Cerebellar nuclear complex (tissue), 1 donor: ENCODE measurements at places on chromosomes 1 and 21.

DNA sequence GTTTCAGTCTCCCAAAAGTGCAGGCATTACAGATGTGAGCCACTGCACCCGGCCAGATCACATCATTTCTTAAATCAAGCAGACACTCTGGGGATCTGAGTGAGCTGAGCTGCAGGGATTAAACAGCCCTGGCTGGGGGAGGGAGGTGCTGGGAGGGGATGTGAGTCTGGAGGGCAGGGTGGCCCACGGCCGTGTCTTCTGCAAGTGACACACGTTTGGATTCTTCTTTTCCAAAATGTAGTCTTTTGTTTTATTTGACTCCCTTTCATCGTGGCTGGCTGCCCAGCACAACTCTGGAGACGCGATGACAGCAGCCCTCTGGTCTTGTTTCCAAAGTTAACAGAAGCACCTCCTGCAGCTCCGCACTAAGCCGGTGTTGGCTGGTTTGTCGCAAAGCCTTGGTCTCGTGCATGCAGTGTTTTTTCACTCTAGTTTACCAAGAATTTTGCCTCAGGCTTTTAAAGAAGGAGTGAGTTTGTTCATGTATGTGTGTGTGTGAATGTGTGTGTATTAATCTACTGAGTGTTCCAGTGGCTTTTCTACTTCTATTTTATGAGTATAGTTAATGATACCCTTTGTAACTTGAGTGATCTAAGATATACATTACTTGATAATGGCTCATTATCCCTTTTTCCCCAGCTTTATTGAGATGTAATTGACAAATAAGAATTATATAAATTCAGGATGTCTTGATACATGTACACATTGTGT lies 2.8 kb upstream of the KRTAP10-5 start:
- DNase-seq = no peak

GRCh38 chr1:197435224-197435623 lies 167.2 kb downstream of the CRB1 start:
- DNase-seq = no peak

DNA sequence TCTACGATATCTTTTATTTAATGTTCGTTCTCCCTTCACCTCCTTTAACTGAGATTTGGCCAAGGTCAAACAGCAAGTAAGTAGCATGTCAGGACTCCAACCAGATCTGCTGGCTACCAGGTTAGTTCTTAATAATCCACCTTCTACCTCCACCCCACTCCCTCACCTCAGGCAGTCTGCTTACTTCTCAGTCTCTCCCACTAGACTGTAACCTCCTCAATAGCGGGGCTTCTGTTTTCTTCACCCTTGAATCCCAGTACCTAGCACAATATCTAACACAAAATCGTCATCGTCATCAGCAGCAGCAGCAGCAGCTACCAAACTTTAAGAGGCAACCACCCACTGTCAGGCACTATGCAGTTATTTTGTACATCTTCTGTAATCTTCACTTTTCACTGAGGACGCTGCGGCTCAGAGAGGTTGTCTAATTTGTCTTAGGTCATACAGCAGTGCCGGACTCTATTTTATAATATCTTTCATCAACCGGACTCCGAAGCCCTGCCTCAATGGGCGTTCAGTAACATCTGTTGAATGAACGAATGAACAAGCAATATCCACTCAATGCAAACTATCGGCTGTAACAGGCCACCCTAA lies 859 bp upstream of the MAGI3 start:
- no peak for DNase-seq

GRCh38 chr1:53511933-53512806 lies 53.0 kb downstream of the DMRTB1 start:
- no peak for DNase-seq

DNA sequence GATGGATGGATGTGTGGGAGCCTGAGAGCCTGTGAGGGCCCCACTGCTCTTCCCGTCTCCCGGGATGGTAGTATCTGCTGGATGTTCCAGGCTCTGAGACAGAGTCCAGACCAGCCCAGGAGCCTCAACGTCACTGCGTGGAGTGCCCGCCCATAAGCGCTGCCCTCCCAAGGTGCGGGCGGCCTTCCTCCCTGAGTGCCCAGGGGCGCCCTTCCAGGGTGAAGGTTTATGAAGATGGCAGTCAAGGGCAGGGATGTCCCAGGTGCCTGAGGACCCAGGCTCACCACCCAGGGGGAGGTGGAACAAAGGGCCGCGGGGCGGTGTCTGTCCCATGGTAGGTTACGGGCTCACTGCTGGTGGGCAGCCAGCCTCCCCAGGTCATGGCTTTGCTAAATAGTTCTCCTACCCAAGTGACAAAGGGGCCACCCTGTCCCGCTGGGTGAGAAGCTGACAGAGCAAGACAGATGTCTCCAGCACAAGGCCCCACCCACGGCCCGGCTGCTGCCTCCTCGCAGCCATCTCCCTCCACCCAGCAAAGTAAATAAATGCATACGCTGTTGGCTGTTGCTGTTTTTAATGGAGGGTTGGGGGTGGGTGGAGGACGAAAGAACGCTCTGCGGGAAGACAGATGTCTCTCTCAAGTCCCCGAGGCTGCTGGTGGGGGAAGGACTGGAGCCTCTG lies 9.0 kb upstream of the GPR153 start:
- no peak for DNase-seq

DNA sequence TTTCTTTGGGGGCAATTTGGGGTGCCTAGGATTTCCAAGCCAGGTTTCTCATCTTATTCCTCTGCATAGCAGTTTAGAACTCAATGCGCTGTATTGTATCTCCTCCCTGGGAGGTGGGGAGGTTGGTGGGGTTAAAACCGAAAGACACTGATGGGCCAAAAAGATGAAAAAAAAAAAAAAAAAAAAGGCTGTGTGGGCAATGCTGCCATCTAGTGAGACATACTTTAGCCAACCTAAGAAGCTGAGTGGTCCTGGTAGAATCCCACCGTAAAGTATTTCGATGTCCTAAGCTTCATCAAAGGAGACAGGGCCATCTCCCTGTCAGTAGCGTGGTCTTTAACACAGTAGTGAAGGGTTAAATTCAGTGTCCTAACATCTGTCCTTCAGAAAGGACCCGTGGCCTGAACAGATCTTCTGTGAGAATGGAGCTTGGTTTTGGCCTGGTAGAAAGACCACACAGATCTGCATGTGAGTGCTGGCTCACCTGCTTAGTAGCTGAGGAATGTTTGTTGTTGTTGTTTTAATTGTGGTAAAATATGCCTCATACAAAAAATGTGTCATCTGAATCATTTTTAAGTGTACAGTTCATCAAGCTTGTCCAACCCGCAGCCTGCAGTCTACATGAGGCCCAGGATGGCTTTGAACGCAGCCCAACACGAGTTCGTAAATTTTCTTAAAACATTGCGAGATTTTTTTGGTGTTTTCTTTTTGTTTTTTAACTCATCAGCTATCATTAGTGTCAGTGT lies 226.2 kb downstream of the KIF26B start:
- DNase-seq = no peak
